Hematopoietic multipotent progenitor cell treated with erythropoietin and hydrocortisone succinate and interleukin-3 and kit ligand, for 4 days (in vitro differentiated cells): ENCODE measurements at places on chromosomes 2 and 18.
A peak's percentile ranks its signal among the peaks of the same experiment; 100 is the strongest.

DNA sequence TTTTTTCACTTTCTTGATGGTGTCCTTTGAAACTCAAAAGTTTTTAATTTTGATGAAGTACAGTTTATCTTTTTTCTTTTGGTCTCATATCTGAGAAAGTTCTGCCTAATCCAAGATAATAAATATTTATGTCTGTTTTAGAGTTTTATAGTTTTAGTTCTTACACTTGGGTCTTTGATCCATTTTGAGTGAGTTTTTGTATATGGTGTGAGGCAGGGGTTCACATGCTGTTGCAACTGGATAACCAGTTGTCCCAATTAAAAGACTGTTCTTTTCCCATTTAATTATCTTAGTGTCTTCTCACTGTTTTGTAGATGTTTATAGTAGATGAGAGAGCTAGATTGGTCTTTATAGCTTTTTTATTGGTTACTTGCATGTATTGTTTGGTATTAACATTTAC, 43.6 kb downstream of the TET3 start:
- DNase-seq: no peak

DNA sequence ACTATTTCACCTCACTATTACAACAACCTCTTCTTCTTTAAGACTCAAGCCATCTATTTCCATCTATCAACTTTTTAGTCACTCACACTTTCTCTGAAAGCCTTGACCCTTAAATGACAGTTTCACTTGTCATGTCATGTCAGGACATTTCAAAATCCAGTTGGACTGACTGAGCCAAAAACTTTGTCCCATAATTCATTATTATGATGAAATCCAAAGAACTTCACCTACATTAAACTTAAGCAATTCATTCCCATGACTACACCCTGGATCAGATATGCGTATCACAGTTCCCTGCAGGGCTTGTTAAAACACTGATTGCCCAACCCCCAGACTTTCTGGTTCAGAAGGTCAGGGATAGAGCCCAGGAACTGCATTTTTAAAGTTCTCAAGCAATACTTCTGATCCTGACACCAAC, 26.5 kb downstream of the LDAH start:
- DNase-seq: no peak

- no peak for DNase-seq
These were observed 22.8 kb upstream of the ADNP2 start for GRCh38 chr18:80086281-80086680.

DNA sequence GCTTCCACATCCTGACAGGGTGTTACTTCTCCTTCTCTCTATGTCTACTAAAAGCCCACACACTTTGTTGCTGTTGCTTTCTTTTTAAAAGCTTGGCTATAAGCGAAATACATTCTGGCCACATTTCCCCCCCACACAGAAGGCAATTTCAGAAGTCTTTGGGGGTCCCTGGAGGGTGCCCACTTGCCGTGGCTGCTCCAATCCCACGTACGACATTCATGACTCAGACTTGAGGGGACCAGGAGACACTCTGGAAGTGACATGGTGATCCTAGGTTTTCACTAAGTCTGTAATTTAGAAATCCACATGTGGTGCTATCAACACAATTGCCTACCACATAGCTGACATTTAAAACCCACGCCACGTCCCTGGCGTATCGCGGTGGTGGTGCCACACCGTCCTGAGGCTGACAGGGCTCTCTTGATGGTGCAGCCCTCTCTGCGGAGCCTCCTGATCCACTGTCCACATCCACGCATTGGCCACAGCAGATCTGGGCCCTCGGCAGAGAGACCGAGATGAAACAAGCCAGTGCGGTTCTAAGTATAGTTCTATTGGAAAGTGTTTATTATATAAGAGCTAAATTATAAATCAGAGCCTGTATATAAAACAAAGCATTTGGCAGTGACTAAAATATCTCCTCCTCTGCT, 42.4 kb downstream of the CYP27C1 start:
- no peak for DNase-seq

DNA sequence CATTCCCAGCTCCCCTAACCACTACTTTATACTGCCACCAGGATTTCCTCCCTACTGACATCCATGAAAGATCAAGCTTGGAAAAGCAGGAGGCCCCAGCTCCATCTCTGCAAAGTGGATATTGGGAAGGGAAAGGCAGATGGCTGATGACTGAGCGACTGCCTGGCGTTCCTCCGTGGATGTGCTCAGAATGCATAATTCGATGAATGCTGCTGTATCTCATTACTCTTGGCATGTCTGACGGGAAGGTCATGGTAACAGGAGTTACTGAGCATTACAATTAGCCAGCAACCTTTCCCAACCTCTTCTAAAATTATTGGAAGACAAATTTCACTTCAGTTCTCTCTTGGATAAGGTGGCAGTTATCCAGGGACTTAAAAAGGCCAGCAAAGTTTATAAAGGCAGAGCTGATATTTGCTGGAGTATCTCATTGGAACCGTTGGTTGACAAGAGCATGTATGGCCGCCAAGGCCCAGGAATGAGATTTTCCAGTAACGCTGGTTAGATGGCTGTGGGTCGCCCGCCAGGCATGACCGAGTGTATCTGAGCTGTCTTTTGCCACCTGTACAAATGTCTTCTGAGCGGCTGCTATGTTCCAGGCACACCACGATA, 34.5 kb downstream of the KCNE4 start:
- no peak for DNase-seq

DNA sequence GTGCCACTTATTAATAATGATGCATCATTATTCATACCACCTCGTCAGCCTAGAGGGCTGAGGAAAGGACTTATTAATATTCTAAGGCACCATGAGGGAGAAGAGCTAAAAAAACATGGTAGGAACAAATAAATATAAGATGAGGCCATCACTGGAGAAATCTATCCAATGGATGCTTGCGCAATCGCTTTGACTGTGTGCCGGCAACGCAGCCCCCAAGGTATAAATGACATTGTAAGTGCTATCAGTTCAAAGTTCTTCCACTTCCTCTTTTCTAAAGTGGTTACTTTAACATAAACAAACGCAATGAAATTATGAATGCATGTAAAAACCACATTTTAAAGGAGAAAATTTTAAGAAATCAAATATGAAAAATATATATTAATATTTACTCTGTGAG, 164.6 kb downstream of the EIPR1 start:
- no peak for DNase-seq

- peak; percentile 79 for DNase-seq
These were observed 35.4 kb downstream of the CAB39 start for GRCh38 chr2:230748087-230748486.

GRCh38 chr18:59159986-59160385, 20.3 kb downstream of the SEC11C start:
- no peak for DNase-seq

DNA sequence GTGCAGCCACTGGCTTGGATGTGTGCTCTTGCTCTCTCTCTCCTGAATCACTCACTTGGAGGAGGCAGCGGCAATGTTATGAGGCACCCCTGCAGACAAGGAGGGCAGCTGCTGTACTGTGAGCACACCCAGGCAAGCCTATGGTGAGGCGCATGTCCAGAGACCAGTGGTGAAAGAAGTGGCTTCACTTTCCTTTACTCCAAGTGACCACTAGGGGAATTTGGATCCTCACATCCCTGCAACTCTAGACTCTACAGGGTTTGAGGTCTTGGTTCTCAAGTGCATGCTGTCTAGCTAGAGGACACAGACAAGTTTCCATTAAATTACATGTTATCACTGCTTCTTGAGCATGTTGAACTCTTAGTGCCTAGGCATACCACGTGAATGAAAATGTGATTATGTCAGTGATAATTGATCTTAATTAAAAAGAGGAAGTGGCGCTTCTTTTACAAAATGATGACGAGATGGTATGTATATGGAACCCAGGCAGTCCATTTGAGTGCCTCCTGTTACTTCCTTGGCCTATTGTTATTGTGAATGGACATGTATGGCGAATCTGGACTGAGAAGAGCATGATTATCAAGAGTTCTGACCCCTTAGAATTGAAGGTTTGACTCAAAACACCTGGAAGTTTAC, 181.0 kb upstream of the CDH2 start:
- DNase-seq: peak; percentile 13

DNA sequence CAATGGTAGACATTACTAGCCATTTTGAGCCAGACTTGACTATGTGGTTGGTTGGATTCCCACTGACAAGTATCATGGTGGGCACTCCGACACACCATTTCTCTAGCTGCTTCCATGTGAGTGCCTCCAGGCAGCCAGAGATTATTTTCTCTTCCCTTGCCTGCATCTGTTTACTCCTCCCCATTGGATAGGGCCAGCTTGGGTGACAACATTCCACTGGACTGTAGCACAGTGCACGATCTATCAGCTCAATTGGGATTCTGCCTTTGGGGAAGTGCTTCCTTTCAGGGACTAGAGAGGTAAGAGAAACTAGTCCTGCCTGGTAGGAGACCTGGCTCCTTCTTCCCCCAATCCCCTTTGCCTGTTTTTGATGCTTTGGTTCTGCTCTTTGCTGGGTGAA, 49.0 kb upstream of the MAP4K3 start:
- DNase-seq: no peak

- no peak for DNase-seq
These were observed 108.9 kb upstream of the CDC42EP3 start for GRCh38 chr2:37780387-37780676.

- DNase-seq: no peak
These were observed 833.8 kb downstream of the TRIB2 start for GRCh38 chr2:13550285-13551231.

DNA sequence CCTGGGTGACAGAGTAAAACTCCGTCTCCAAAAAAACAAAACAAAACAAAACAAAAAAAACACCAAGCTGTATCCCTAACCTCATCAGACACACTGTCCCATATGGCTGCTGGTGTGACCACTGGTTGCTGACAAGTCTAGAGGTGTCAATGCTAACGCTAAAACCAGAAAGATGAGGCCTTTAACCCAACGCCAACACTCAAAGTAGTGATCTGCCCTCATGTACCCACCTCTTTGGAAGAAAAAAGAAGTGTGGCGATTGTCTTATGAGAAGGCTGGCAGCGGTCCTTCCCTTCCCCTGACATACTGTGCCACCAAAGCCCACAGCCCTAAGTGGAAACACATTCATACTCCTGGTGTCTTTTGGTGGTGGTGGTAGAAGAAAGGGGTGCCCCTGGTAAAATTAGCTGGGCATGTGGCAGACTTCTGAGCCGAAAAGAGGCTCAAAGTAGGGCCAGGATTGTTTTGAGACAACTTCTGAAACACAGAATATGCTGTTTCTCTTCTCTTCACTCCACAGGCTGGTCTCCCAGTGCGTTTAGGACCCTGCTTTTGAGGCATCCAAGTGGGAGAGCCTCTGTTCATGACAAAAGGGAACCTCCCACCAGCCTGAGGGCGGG, 9.8 kb downstream of the SERTAD2 start:
- no peak for DNase-seq

GRCh38 chr2:46929612-46930011, 14.0 kb upstream of the MCFD2 start:
- DNase-seq: no peak

- DNase-seq: no peak
These were observed 9.4 kb downstream of the SCYGR4 start for GRCh38 chr2:227626580-227627151.

DNA sequence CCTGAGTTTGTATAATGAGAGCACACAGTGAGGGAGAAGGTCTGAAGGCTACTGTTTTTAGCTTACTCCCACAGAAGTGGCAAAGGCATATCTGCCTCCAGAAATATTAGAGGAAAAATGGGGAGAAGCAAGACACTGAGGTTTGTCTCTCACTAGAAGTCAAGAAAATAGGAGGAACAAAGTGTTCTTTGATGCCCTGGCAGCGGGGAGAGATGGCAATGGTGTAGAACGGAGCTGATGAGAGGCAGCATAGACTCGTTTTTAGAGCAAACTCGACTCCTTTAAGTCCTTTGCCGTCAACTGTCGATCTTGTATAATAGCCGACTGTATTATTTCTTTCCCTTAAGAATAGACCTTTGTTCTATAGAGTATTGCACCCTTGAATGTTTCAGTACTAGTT, 73.8 kb downstream of the ANKRD44 start:
- DNase-seq: no peak

GRCh38 chr2:206020171-206020570, 65.8 kb downstream of the INO80D start:
- no peak for DNase-seq

DNA sequence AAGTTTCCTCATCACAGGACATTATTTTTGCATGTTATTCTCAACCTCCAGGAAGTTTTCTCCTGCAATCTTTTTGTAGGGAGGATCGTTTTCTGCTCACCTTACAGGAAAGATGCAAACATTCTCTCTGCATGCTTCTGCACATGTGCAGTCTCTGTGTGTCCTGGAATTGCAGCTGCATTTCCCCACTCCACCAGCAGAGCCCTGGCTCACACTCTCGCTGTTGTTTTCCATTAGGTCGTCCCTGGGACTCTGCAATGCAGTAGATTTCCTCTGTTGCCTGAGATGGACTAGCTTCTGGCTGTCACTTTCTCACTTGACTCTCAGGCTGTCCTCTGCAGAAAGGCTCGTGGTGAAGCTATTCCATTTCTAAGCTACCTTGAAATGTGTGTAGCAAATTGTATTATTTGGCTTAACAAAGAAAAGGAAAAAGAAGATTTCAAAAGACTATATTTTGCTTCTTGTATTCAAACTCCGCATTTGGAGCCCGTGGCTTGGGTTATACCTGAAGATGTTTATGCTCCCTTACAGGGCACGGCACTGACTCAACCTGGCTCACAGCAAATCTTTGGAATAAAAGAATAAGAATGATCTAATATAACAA, 346.7 kb downstream of the RAD51AP2 start:
- DNase-seq: peak; percentile 55

DNA sequence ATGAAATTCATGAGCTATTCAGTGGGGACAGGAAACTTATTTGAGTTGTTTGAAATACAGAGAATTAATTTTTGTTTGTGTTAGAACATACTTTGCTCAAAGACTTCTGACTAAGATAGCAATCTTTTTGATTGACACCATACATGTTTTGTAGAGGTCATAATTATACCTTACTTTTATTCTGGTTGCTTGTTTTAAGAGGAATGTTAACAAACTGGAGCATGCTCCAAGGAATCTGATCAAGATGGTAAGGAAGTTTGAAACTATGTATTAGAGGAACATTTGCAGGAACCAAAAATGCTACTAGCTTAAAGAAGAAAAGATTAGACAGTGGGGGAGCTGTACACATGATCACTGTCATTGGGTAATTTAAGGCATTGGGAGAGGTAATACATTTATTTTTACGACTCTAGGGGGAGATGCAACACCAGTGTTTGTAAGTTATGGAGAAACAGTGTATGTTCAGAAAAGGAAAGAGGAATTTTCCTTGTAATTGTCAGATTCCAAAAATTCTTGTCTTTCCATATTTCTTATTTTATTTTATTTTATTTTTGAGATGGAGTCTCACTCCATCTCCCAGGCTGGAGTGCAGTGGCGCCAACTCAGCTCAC, 8.0 kb downstream of the AGFG1 start:
- DNase-seq: peak; percentile 76
